ENCODE measurements at places on chromosomes 12 and 14. TPM values are rescaled to one million over a fixed set of nuclear protein-coding genes. Genes with fewer than 3 reads are reported as not detected.

ORAI1 gene
- total RNA-seq = 29.9 TPM

DNA sequence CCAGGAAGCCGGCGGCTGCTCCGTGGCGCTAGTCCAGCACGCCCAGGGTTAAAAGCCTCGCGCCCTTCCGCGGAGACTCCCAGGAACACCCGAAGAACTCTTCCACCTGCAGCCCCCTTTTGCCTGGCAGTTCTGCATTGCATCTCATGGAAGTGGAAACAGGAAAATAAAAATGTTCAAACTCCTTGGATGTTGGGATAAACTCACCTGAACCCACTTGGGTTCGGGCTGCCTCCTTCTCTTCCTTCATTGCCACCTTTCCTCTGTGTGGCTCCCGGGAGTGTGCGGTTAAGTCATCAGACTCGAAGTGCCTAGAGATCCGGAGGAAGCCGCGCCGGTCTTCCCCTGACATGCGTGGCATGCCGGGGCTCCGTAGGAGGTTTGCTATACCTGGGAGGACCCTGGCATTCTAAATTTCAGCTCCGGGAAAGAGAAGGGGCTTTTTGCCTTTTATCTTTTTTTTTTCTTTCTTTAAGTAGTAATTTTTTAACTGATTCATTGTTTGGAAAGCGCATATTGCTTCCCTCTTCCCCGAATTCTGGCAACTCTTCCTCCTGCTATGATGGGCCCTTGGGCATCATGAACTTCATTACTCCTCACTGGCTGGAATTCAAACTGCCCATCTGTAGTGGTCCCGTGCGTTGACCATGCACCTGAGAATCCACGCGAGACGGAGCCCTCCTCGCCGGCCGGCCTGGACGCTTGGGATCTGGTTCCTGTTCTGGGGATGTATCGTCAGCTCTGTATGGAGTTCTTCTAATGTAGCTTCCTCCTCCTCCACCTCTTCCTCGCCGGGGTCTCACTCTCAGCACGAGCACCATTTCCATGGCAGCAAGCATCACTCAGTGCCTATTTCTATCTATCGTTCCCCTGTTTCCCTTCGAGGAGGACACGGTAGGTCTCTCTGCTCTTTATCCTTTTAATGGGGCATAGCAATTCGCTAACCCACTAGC lies 931.4 kb downstream of the DIO2 start:
- DNase-seq = no peak

DNA sequence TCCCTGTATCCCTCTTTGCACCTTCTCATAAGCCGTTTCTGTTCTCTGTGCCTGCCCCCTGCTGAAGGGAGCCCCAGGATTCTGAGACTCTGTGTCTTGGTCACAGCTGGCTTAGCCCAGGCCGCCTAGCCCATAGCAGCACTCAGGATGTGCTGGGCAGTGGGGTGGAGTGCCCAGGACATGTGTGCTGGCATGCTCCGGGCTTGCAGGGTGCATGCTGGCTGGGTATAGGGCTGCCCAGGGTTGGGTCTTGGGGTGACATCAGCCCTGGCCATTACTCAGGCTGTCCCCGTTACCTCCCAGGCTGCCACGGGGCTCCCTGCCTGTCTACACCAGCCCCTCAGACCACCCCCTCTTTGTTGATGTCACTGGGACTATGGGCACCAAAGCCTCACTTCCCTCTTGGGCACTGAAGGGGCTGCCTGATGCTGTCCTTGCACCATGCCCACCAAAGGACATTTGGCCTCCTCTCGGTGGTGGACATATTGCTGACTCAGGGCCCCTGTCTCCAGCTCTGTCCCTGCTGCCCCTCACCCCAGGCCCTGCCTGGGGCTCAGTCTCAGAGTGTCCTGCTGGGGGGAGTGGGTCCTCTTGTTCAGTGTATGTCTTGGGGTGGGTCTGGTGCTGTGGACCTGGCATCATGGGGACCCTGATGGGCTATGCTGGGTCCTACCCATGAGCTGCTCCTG lies 2.4 kb downstream of the CEP170B start:
- no peak for DNase-seq

CEBPE gene
- not detected for total RNA-seq

- no peak for DNase-seq
Observed at GRCh38 chr14:69345402-69345801, 52.7 kb downstream of the ERH start.

DPY19L2 gene
- 2.2 TPM for total RNA-seq

MUCL1 gene
- not detected for total RNA-seq

- DNase-seq = no peak
Observed at GRCh38 chr12:23008623-23009022, 383.7 kb downstream of the ETNK1 start.

SLC2A14 gene
- total RNA-seq = 18.2 TPM

GRCh38 chr12:2976581-2976996 lies 17.4 kb downstream of the TEAD4 start:
- peak; percentile 55 for DNase-seq

- DNase-seq = peak; percentile 97
Observed at GRCh38 chr12:3275171-3276041, 198.2 kb downstream of the TSPAN9 start.

- DNase-seq = no peak
Observed at GRCh38 chr14:53882684-53883083, 73.9 kb downstream of the BMP4 start.

- no peak for DNase-seq
Observed at GRCh38 chr14:65993996-65994395, 492.2 kb upstream of the CCDC196 start.

PTPRO gene
- 2.0 TPM for total RNA-seq

CLEC9A gene
- not detected for total RNA-seq

DNA sequence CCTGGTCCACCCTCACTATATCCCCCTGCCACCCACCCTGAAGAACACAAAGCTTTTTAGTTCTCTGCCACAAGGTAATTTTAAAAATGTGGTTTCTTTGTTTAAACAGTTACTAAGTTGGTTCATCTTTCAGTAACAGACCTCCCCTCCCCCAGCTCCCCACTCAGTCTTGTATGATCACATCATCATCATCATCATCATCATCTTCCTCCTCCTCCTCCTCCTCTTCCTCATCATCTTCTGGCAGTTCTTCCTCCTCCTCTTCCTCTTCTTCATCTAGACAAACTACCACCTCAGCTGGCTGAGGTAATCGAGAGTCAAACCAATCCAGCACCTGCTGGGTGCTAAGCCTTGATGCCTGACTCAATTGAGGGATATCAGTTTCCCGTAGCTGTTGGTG lies 10.5 kb downstream of the HOMEZ start:
- no peak for DNase-seq

- DNase-seq = no peak
Observed at GRCh38 chr12:120013659-120014380, 24.8 kb downstream of the BICDL1 start.

PRDM4 gene
- 17.2 TPM for total RNA-seq

GRCh38 chr14:69241577-69241976 lies 18.4 kb upstream of the GALNT16 start:
- no peak for DNase-seq

GRCh38 chr12:26467351-26467750 lies 272.0 kb downstream of the SSPN start:
- no peak for DNase-seq

MNAT1 gene
- 52.0 TPM for total RNA-seq

DNA sequence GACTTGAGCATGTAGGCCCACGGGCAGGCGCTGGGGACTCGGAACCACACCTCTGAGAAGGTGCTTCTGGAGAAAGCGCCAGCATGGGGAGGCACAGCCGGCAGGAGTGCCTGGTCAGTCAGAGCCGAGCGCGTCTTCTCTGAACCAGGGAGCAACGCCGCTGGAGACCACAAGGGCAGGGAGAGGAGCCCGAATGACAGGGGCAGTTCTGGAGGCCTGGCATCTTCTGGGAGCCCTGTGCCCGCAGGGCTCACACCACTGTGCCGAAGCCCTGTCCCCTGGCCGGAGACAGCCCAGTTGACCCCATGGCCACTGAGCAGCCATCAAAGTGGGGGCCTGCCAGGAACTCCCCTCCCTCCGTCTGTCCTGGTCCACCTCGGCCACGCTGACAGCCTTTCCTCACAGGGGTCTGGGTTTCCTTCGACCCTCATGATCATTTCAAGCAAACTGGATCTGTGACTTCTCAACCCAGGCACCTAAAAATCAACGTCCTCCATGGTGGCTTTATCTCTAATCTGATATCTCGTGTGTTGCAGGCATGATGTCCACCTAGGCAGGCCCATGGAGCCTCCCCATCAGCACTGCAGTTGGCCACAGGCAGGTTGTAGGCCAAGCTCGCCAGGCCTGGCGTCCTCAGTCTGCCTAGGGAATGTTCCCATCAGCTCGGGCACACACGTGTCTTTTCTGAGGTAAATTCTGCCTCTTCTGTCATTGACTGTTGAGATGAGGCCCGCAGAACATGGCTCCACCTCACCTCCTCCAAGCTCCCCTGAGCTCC lies 299.3 kb upstream of the RTL1 start:
- DNase-seq = no peak

DNA sequence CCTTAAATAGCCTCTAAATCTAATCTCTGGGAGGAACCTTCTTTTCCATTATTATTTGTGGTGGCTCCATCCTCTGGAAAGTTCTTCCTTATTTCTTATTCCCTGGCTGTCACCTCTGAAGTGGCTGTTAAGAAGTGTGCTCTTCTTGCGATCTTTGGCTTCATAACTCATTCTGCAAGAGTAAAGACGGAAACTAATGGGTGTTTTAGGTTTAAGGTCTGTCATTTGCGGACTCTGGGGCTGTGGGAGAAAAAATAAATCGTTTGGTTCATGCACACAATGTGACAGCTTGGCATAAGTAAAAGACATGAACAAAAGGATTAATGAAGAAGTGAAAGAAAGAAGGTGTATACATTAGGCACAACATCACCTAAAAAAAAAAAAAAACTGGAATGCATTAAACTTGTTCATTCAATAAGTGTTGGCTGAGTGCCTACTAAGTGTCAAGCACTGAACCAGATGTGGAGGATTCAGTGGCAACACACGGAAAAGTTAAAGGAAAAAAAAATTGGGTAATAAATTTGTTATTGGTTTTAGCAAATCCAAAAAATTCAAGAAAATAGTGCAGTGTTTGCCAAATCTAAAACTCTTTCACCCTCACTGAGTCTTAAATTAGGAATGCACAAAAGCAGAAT lies 99.5 kb downstream of the ERGIC2 start:
- no peak for DNase-seq
